ENCODE measurements at places on chromosomes 2 and 18. TPM values are rescaled to one million over a fixed set of nuclear protein-coding genes. Genes with fewer than 3 reads are reported as not detected.

REEP1 gene
- 1.1 TPM for total RNA-seq

- no peak for DNase-seq
These were observed 154.4 kb downstream of the FMNL2 start for GRCh38 chr2:152489364-152489763.

DNA sequence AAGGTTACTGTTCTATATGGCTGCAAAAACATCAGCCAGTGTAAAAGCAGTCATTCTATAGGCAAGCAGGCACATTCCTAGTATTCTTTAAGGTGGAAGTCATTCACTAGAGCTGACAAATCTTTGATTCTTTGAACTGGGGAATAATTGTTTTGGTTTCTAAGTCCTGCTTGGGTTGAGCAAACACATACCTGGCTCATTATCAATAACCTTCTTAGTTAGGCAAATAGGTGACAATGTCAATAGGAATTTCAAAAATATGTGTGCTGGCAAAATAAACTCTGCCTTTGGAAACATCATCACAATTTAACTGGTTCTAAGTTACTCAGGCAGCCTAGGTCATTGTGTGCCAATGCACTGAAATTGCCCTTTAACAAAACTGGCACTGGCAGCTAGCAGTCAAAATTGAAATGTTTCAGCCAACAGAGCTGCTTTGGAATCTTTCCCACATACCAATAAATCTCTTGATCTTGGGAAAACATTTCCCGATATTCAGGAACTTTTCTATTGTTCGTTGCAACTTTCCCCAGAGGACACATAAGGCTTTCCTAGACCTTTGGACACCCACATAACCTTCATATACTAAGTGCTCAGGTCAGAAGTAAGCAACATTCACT, 402.0 kb upstream of the MMADHC start:
- no peak for DNase-seq

GRCh38 chr2:203908066-203908796, 28.3 kb upstream of the ICOS start:
- no peak for DNase-seq

DNA sequence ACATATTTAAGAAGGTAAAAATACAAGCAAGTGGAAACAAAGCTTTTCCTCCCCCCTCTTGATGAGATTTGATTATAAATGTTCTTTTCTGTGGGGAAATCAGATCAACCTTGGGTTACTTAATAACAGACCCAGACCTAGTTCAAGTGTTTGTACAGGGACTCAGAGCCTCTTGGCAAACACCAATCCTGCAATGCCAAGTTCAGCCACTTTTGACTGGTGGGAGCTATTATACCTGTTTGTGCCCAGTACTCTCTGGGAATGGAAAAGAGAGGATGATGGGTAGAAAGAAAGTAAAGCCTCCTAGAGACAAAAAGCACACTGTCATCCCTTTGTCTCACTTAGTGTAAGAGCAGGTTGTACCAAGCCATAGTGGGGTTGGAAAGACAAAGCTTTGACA, 63.8 kb upstream of the EPHA4 start:
- no peak for DNase-seq
